ENCODE measurements at places on chromosomes 4 and X. TPM values are rescaled to one million over a fixed set of nuclear protein-coding genes. Genes with fewer than 3 reads are reported as not detected.

The CXXC4 gene
- 0.63 TPM for total RNA-seq

The SMIM31 gene
- not detected for total RNA-seq

The MAGEA2 gene
- not detected for total RNA-seq

The SLC10A4 gene
- total RNA-seq: 0.13 TPM

The KIAA1210 gene
- 0.03 TPM for total RNA-seq

The ASB9 gene
- 2.6 TPM for total RNA-seq

The FOXR2 gene
- not detected for total RNA-seq

The RTL9 gene
- total RNA-seq: not detected

The ZGRF1 gene
- total RNA-seq: 3.6 TPM

The PKD2 gene
- total RNA-seq: 92.6 TPM

The ADH7 gene
- not detected for total RNA-seq

The BTC gene
- 6.0 TPM for total RNA-seq

The SOWAHD gene
- 1.3 TPM for total RNA-seq

The VSIG1 gene
- total RNA-seq: 1.4 TPM

The SLC4A4 gene
- 37.1 TPM for total RNA-seq

The NDNF gene
- 1.6 TPM for total RNA-seq

The AADAT gene
- total RNA-seq: 2.6 TPM

The UGT2B11 gene
- not detected for total RNA-seq

The MMRN1 gene
- total RNA-seq: 28.9 TPM
